ENCODE measurements at places on chromosomes 1 and 21.

GRCh38 chr1:118820864-118821263 is 167.3 kb downstream of the TBX15 start:
- no peak for DNase-seq

DNA sequence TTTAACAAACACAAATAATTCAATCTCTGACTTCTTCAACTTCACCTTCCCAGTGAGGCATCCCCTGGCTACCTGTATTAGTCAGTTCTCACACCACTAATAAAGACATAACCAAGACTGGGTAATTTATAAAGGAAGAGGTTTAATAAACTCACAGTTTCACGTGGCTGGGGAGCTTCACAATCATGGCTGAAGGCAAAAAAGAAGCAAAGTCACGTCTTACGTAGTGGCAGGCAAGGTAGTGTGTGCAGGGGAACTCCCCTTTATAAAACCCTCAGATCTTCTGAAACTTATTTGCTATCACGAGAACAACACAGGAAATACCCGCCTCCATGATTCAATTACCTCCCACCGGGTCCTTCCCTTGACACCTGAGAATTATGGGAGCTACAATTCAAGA is 478.5 kb downstream of the ADGRL2 start:
- no peak for DNase-seq

- no peak for DNase-seq
Observed at GRCh38 chr1:25991937-25992688, 5.8 kb downstream of the PAFAH2 start.

DNA sequence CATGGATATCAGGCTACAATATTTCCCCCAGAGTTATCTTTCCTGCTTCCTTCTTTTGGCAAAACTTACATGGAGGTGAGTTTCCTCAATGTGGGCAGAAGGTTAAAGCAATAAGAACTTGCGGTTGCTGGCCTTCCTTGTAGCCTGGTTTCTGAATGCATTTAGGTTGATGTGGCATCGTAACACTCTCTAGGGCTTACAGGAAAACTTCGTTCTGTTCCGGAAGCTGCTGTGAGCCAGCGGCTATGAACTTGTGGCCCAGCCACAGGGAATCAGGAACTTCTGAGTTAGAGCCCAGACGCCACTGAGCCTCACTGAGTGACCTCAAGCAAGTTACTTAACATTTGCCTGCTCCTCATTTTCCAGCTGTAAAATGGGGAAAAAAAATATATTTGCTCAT is 623.4 kb upstream of the ADAMTS5 start:
- no peak for DNase-seq

DNA sequence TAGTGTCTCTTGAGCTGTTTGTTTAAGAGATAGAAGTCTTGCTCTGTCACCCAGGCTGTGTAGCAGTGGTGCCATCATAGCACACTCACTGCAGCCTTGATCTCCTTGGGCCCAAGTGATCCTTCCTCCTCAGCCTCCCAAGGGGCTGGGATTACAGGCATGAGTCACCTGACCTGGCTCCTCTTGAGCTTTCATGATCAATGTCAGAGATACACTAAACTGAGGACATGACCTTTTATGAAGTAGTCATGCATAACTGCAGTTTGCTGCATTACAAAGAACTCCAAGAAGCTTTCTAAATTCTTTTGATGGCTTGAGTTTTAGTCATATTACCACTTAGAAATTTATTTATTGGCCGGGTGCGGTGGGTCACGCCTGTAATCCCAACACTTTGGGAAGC is 77.7 kb downstream of the CC2D1B start:
- DNase-seq, result no peak

DNA sequence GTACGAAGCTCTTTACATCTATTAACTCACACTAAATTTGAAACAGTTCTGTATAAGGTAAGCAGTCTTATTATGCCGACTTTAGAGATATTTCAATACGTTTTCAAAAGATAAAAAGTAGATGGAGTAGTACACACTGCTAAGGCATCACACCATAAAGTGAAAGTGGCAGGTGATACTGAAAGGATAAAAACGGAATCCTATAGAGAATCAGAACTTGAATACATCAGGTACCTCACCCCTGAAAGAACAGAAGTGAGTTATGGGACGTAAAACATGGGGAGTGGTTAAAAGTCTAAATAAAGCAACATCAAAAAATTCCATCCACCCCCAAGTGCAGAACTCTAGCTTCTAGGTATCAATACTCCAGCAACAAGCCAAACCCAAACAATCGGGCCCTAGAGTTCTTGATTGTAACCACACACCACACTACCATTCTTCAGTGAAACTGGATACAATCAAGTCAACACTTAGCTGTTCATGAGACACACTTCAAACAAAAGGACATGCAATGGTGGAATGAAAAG is 142.6 kb downstream of the SMYD3 start:
- no peak for DNase-seq

GRCh38 chr1:1239614-1240347 is 6.7 kb downstream of the C1QTNF12 start:
- no peak for DNase-seq

DNA sequence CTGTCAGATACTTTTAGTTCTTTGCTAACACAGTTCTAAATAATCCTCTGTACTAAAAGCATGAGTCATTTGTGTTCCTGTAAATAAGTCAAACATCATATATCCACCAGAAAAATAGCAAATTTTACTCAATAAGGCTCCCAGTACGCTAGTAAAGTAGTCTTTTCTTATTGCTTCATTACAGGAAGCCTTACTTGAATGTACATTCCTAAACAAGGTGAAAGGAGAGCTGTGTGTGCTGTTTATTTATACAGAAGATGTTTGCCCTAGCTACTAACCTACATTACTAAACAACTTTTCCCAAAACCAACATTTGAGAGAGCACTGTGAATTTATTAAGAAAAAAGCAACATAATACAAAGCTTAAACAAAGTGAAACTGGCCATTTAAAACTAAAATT is 52.0 kb downstream of the ZNHIT6 start:
- no peak for DNase-seq

GRCh38 chr1:205142102-205142469 is 20.3 kb upstream of the RBBP5 start:
- no peak for DNase-seq

DNA sequence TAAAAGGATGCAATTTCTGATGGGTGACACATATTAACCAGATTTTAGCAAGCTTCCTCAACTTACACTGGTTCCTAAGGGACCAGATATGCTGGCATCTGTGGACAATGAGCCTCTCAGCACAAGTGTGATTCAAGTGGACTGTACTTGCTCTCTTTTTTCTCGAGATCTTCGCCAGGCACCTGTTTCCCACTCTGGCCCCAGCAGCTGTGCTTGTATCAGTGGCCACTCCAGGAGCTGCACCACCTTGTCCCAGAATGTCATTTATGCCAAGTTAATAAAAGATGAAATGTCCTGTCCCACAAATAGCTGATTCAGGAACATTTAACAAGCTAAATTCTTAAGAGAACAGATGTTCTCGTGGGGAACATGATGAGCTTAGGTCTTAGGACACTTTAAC is 14.6 kb downstream of the C1orf198 start:
- no peak for DNase-seq

GRCh38 chr1:179095377-179095776 is 13.5 kb downstream of the TOR3A start:
- DNase-seq, result no peak

- no peak for DNase-seq
Observed at GRCh38 chr1:221717485-221717853, 24.4 kb downstream of the DUSP10 start.

- DNase-seq, result no peak
Observed at GRCh38 chr1:86201311-86201710, 44.7 kb upstream of the COL24A1 start.

DNA sequence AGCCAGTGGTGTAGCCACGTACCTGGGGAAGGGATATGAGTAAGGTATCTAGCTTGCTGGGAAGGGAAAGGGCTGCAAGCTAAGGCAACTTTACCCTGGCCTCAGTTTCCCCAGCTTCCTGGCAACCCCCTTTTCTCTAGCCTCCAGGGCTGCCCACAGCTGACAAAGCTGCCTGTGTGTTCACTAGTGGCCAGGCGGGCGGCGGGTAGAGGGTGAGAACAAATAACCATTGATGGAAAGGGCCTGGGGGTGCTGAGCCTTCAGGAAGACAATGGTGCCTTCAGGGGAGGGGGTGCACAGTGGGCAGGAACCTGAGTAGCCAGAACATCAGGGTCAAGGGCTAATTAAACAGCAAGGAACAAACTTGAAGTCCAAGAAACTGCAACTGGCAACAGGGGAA is 6.1 kb downstream of the CERS2 start:
- DNase-seq, result no peak

GRCh38 chr1:17293681-17294425 is 14.1 kb upstream of the PADI4 start:
- no peak for DNase-seq

DNA sequence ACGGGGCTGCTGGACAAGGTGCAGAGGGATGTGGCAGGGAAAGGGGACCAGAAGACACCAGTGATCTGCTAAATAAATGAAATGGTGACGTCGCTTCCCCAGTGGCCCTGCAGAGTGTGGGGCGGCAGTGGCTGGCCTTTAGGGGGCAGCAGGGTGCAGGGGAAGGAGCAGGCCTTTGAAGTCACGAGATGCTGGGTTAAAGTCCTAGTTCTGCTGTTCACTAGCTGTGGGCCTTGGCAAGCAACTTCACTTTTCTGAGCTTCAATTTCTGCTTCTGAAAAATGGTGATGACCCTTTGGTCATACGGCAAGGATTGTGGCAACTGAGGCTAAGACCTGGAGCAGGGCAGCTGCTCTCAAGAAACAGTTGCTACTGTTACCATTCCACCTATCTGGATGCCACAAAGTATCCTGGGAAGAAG is 9.2 kb upstream of the GALE start:
- peak; percentile 46 for DNase-seq

- DNase-seq, result no peak
Observed at GRCh38 chr1:97947695-97948094, 26.9 kb upstream of the DPYD start.

- DNase-seq, result peak; percentile 9
Observed at GRCh38 chr1:239719642-239720258, 333.4 kb downstream of the CHRM3 start.

- peak; percentile 40 for DNase-seq
Observed at GRCh38 chr1:24555591-24556413, at the start of gene NCMAP. NCMAP (plus strand) TSS chr1:24556087; CDS start chr1:24595431, 39,344 bp downstream.

DNA sequence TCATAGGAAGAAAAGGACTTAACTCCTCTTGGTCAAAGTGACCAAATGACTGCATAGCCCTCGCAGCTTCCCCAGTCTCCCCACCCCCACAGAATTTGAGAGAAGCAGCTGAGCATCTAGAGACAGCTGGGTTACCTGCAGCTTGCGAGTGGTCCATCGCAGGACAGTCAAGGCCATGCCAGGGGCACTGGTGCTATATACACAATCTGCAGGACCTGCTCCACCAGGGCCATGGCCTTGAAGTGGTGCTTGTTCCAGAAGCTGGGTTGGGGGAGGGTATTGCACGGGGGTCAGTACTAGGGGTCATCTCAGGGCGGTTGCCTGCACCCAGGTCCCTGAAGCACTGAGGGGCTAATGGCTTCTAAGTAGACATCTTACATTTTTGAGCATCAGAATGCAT is 10.4 kb downstream of the MRTO4 start:
- no peak for DNase-seq

GRCh38 chr1:206801467-206801866 is 29.2 kb upstream of the IL10 start:
- no peak for DNase-seq

DNA sequence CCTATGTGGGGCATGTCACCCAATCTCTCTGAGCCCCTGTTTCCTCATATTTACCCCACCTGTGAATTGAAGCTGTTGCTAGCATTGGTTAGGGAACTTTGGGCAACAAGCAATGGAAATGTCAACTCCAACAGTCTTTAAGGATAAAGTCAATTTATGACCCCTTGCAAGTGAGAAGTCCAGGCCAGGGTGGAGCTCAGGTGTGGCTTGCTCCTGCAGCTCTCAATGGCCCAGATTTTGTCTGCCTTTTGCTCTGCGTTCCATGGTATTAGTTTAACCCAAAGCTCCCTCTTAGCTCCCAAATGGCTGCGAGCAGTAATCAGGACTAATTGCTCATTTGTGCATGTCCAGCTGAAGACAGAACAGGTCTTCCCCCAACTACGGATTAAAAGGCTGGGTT is 70.4 kb upstream of the ABCG1 start:
- no peak for DNase-seq

DNA sequence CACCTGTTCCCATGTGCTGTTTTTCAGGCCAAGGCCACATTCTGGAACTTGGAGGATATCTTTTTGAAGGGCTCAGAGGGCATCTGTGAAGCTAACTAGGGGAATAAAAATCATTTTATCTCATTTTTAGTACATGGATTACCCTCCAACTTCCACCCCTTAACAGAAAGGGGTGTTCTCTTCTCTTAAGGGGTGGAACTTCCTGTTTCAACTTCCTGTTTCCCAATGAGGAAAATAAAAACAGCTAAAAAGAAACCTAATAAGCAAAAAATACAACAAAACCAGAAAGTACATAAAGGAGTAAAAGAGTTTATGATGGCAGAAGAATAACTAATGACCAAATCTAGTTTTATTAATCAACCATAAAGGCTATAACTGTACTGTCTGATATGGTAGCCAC is 24.8 kb upstream of the SLC22A15 start:
- no peak for DNase-seq

GRCh38 chr1:41518471-41518870 is 34.0 kb upstream of the EDN2 start:
- DNase-seq, result no peak

- no peak for DNase-seq
Observed at GRCh38 chr21:45057886-45058285, 16.5 kb upstream of the ADARB1 start.

DNA sequence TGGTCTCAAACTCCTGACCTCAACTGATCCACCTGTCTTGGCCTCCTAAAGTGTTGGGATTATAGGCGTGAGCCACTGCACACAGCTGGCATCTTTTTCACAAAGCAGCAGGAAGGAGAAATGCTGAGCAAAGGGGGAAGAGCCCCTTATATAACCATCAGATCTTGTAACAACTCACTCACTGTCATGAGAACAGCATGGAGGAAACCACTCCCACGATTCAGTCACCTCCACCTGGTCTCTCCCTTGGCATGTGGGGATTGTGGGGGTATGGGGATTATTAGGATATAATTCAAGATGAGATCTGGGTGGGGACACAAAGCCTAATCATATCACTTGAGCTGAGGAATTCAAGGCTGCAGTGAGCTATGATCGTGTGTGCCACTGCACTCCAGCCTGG is 3.0 kb upstream of the MFSD2A start:
- DNase-seq, result no peak

- no peak for DNase-seq
Observed at GRCh38 chr1:235410467-235410866, 43.2 kb downstream of the TBCE start.

- no peak for DNase-seq
Observed at GRCh38 chr1:187871177-187871845, 1042.6 kb downstream of the PLA2G4A start.

All from retina (tissue), 1 donor.